Fibroblast of skin of abdomen (primary cell): ENCODE measurements at places on chromosomes 6 and 20.
A peak's percentile ranks its signal among the peaks of the same experiment; 100 is the strongest.

GRCh38 chr6:150251566-150252186, 108.8 kb downstream of the PPP1R14C start:
- no peak for DNase-seq

DNA sequence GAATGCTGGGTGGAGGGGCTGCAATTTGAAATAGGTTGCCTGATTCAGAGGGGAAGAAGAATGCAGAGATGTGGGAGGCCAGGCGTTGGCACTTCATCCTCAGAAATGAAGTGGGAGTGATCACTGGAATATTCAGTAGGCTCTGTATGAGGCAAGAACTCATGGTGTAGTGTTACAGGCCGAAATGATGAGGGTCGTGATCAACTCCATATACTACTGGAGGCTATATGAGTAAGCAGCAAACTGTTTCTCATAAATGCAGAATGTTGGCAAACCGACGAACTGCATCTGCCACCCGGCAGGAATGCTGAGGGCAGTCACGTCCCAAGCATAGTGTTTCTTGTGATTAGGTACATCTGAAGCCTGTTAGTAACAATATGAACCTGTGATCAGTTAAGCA, 12.7 kb downstream of the KCNS1 start:
- DNase-seq = peak; percentile 85

DNA sequence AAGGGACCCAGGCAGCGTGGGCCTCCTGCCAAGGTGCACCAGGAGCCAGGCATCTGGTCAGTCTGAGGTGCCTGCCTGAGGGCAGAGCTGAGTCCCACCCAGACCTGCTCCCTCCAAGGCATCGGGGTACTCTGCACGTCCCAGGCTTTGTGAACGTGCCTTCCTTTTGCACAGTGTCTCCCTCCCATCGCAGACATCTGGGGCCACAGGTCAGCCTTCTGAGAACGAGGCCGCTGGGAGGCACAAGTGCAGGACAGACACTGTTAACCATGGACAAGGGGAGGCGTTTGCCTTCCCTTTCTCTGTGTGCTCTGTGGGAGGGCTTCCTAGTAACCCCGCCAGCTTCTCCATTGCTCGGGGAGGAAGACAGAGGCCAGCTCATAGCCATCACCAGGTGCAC, 47.6 kb downstream of the TFAP2C start:
- DNase-seq = no peak

- DNase-seq = no peak
Observed at GRCh38 chr20:9808166-9808565, 30.7 kb downstream of the PAK5 start.

GRCh38 chr20:33773412-33774089, 37.6 kb upstream of the CHMP4B start:
- no peak for DNase-seq

GRCh38 chr6:33967966-33968724, 164.3 kb upstream of the MLN start:
- peak; percentile 13 for DNase-seq
